ENCODE measurements at places on chromosomes 12 and 14. TPM values are rescaled to one million over a fixed set of nuclear protein-coding genes. Genes with fewer than 3 reads are reported as not detected.

DNA sequence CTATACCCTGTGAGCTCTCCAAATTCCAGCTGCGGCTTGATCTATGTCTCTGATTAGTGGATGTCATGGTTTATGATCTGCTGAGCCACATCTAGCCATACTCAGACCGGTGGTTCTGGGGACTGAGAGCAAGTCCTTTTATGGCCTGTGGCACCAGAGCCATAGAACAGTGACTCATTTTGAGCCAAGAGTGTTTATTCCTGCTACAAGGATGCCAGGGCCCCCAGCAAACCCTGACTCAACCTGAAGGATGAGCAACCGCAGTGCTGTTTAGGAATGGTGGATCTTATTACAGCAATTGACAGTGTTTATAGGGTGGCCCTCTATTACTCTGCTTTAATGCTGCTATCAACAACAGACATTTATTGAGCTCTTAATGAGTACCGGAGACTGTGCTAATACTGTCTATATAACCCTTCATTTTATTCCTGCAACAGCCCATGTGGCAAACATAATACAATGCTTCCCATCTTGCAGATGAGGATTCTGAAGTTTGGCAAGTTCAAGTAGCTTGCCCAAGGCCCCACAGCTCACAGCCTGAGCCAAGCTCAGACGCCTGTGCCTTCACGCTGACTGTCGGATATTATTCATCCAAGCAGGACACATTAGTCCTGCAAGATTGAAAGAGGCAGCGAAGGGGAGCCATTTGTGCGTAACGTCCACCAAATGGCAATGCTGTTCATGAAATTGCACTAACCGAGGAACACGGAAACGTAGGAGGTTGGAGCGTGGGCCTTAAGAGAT, 273.6 kb upstream of the PWP1 start:
- DNase-seq: no peak

DNA sequence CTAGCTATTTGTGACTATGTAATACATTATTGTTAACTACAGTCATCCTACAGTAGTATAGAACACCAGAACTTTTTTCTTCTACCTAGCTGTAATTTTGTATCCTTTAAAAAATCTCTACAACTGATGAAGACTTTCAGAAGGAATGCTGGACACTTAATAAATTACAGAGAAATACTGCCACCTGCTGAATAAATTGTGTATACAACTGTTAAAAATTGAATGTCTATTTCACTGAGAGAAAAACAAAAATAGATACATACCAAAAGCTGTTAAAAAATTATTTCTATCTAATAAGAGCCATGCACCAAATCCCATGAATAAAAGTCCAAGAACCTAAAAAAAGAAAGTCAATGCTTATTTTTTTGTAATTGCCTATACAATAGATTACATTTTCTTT, 6.6 kb downstream of the TSPAN19 start:
- no peak for DNase-seq

The CDC42BPB gene
- 102 TPM for total RNA-seq

The TMEM119 gene
- 43.8 TPM for total RNA-seq

DNA sequence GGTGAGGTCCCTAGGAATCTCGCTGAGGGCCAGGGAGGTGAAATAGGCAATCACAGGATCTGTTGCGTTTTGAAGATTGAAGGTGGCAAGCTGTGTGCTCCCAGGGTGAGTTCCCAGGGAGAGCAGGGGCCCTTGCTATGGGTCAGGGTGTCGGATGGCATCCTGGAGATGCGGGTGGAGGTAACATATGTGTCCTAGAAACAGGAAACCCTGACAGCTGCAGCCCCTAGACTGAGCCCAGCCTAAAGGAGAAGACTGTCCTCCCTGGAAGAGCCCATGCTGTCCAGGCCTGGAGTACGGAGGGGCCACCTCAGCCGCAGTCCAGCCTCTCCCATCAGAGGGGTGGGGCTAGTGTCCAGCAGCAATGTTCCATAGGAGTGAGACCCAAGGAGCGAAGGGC, 194.2 kb downstream of the NTF3 start:
- DNase-seq: no peak

DNA sequence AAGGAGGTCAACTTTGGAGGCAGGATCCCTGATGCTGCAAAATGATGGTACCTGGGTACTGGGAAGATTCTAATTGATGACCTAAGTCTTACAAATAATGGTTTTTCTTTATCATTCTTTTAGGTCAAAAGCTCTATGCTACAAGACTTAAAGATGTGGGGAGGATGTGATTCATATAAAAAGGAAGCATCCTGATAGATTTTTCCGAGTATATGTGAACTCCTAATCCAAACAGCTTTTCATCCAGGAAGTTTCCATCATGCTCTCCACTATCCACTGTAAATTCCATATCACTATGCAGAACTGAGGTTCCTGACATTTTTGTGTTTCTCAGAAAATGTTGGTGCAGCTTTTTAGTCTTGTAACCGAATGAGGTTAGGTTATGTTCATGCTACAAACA, 293.2 kb downstream of the PAWR start:
- no peak for DNase-seq

The AGAP2 gene
- 5.4 TPM for total RNA-seq

The FOXA1 gene
- total RNA-seq: 20.6 TPM

The HCFC2 gene
- 19.4 TPM for total RNA-seq

The KRT85 gene
- not detected for total RNA-seq

The FZD10 gene
- 0.84 TPM for total RNA-seq

- no peak for DNase-seq
These were observed 117.8 kb upstream of the TMTC1 start for GRCh38 chr12:29901585-29901984.

GRCh38 chr12:124496584-124496983, 70.8 kb downstream of the NCOR2 start:
- no peak for DNase-seq

The ACSM4 gene
- total RNA-seq: not detected

The CCDC177 gene
- not detected for total RNA-seq

DNA sequence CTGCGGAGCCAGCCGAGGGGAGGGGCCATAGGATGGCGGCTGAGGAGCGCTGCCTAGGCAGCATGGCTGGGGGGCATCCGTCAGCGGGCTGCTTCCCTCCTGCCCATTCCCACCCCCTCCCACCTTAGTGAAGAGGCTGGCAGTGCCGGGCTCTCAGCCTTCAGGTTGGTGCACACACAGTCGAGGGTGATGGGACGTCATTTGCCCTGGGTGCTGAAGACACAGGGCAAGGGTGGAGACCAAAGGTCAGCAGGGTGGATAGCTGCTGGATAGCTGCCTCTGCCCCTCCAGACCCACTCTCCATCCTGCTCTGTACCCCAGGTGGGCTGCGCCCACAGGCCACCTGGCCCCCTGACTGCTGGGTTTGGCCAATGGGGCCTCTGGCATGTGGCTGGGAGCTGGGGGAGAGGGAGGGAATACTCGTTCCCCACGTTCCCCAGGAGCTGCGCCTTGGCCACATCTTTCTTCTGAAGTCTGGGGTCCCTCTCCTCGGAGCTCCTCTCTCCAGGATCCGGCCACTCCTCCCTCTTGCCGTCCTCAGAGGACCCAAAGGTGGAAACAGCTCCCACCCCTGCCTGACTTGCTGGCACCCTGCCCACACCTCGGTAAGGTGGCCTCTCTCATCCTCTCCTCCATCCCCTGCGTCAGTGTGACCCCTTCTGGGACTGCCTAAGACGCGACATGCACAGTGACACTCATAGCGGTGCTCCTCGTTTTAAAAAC, 11.2 kb upstream of the CDC42BPB start:
- no peak for DNase-seq

DNA sequence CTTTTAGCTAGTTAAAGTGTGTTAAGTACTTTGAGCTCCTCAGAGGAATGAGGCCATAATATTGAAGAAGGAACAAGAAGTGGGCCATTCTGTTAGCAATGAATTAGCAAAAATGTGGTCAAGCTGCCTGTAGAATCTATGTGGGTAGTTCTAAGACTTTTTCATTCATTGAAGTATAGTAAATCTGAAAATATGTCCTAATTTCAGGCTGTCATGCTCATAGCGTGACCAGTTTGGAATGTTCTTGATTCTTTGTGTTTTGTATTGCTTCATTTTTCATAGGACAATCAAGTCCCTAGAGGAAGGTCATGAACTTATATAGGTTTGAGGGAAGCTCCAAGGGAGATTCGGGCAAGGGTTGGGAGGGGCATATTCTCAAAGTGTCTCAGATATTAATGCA, 11.4 kb downstream of the ATP23 start:
- no peak for DNase-seq

DNA sequence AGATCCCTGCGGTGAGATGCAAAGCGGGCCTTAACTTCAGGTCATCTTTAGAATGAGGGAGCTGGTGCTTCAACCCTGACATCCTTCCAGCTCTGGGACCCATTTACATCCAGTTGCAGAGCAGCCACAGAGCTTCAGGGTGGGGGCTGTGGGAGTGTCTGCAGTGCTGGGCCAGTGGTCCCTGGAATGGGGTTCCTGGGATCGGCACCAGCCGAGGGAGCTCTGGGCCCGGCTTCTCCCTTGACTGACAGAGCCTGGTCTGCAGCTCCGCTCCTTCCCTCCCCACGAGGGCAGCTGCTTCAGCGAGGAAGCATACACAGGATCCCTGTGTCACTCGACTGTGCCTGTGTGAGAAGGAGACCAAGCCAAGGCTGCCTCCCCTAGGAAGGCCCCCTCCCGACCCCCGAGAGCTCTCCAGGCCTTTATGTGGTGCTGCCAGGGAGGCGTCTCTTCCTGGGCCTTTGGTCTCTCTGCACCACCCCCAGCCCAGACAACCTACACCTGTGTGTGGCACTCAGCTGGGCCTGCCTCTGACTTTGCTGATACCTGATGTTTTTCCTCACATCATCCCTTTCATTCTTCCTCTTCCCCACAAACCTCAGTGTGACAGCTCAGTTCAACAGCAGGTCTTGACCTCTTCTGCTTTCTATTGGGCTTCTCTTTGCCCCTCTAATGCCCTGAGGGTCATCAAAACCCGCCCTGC, 48.1 kb upstream of the RIN3 start:
- peak; percentile 32 for DNase-seq

The CLEC9A gene
- total RNA-seq: 0.43 TPM

The KRT79 gene
- 5.4 TPM for total RNA-seq

- DNase-seq: no peak
These were observed 183.8 kb upstream of the ARHGAP5 start for GRCh38 chr14:31893221-31893757.

DNA sequence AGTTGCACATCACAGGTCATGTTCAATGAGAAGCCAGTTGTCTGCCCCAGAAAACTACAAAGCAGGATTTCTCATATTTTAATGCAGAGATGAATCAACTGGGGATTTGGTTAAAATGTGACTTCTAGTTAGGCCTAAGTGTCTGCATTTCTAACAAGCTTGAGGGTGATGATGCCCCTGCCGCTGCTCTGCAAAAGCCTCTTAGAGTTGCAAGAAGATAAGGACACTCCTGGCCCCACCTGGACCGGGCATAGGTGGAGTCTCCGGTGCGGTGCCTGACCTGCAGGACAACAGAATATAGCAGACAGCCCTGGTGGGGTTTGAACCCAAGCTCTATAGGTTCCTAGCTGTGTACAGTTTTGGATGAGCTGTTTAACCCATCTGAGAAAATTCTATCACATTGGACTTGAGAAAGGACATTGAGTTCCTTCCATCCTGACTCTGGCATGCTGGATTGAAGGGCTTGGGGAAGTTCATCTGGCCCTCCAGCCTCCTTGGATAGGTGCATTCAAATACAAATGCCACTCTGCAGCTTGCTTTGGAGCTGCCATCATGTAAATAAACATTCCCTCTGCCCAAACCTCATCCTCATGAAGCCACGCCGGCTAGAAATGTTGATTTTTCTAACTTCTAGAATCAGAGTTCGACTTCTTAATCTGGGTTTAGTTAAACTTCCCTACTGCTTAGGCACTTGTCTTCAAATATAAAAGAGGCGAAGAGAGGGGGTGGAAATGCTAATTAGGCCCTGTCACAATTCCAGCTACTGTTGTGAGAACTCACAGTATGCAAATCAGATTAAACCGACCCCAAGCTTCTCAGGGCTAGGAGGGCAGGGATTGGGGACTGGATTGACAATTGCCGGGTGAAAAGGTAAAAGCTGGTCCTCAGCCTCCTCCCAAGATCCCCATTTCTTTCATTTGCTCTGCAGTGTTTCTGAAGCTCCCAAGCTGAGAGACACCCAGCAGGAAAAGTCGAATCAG, 1225.6 kb downstream of the VRK1 start:
- DNase-seq: no peak

GRCh38 chr14:34046799-34047520, 96.1 kb upstream of the EGLN3 start:
- DNase-seq: no peak

DNA sequence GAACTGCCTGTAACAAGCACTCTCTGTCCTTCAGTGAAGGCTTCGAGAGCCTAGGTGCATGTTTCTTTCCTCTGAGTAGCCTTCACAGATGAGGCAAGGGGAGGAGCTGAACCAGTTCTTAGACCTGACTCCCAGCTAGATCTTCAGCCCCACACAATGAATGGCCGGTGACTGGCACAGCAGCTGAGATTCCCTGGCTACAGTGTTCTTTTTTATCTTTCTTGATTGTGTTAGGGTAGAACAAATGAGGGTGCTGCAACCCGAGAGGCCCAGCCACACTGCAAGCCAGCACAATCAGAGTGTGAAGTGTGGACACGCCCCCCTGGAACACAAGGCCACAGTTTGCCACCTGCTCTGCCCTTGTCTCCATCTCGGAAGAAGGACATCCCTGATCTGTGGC, 19.1 kb upstream of the COL2A1 start:
- no peak for DNase-seq

DNA sequence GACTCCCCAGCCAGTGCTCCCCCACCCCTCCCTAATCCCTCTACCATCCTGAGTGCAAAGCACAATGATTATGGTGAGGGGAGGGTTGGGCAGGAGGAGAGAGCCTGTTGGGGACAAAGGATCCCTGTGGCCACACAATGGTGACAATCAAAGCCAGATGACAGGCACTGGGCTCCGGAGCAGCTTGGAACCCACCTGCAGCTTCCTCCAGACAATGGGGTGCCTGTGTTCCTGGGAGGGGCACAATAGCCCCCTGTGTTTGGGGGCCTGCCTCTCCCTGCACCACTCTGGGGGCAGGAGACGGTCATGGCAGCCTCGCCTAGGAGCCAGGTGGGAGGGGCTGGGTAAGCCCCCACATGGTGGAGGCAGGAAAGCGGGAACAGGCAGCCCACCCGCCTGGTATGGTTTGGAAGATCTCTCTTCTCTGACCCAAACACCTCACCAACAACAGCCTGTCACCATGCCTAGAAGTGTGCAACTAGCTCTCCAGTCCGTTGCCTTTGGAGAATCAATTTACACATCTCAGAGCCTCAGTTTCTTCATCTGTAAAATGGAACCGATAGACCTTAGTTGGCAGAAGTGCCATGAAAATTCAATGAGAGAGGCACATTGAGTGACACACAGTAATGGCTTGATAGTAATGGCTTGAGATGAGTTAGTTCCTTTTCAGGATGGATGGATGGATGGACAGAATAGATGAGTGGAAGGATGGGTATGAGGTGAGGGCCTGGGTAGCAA, 53.0 kb downstream of the MVK start:
- DNase-seq: no peak

- DNase-seq: no peak
These were observed 179.7 kb downstream of the KIF26A start for GRCh38 chr14:104317975-104318557.

The RNU4-1 gene
- total RNA-seq: 2,477 TPM

- no peak for DNase-seq
These were observed 68.2 kb upstream of the E2F7 start for GRCh38 chr12:77133566-77133965.

- no peak for DNase-seq
These were observed 258.6 kb upstream of the TMEM132C start for GRCh38 chr12:128008341-128008740.

GRCh38 chr14:61543946-61544345, 151.4 kb upstream of the HIF1A start:
- no peak for DNase-seq

The ZCCHC8 gene
- 21.2 TPM for total RNA-seq

Measured in upper lobe of right lung (tissue), 1 donor.